BE2C (cell line): ENCODE measurements at places on chromosomes 7 and 10.

DNA sequence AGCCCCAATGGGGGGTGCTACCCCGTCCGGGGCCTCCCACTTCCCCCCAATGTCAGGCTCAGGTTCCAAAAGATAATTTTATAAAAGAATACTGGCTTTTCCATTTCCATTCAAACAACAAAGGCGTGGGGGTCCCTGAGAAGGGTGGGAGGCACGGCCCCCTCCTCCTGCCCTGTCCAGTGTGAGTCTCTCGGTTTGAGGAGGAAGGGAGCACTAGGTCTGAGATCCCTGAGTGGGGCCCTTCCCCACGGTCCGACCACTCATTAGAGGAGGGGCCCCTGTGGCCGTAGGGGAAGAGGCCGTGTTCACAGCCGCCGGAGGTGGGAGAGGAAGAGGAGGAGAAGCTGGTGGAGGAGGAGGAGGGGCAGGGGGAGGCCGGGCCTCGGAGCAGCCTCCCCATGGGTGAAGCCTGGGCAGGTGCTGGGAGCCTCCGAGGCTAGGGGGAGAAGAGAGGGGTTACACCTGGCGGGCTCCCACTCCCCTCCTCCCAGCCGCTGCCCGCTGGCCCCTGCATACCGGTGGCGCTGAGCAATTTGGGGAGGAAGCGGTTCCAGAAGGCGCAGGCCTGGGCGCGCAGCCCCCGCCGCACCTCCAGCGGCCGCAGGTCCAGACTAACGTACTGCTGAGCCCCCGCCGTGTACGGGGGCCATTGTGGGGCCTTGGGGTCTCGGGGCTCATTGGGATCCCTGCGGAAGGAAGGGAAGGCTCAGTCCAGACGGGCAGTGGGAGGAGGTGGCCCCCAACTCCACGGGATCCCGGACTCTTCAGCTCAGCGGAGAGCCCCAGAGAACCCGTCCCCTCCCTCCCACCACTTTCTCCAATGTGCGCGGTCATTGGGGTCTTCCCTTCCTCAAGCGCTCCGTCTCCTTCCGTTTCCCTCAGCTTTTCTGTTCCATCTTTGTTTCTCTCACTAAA lies 1.4 kb upstream of the UFSP1 start:
- no peak for DNase-seq

GRCh38 chr7:68058014-68058413 lies 1061.4 kb downstream of the TYW1 start:
- no peak for DNase-seq

- DNase-seq = peak; percentile 64
Observed at GRCh38 chr7:43647673-43648472, 65.0 kb downstream of the STK17A start.

DNA sequence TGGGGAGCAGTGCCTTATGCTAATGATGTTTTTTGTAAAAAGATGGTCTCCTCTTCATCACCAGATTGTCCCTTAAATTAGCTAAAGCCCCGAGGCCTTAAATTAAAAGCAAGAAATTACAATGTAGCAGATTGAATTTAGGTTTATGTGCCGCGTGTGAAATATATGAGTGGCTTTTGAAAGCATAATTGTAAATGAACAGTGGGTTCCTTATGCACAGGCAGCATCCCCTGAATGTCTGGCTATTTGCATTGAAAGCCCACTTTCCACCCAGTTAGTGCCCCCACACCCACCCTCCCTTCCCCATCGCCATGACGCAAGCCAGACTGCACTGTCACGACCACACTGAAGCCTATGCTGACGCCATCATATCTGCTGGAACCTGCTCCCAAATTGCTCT lies 62.4 kb upstream of the SORCS3 start:
- no peak for DNase-seq

DNA sequence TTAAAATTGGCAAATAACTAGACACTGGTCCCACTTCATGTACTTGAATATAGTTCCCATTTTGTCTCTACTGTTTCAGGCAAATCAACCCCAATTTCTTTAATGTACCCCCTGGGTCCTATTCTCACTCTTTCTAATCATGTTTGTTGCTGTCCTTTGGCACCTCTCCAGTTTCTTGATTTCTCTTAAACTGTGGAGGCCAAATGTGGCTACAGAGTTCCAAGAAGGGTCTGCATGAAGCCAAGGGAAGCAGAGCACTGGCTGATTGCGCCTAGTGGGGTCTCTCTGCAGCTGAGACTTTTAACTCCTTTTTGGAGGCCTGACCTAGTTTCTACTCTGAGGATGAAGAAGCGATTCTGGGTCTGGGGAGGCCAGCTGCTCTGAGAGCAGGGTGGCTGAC lies 6.7 kb upstream of the ADAM12 start:
- no peak for DNase-seq

DNA sequence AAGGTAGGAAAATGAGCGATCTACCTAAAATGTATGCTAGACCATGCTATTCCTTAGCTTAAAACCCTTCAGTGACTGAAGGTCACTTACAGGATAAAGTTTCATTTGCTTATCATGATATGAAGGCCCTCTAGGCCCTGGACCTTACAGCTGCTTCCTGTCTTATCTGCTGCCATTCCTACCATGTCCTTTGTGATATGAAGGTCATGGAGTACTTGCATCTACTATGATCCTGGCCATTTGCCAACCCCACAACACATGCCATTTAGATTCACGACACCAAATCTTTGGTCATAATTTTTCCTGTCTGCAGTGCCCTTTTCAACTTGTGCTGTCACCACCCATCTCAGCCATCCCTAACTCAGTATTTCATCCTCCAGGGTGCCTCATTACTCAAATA lies 181.8 kb upstream of the MDFIC start:
- no peak for DNase-seq

- DNase-seq = no peak
Observed at GRCh38 chr7:12431886-12432556, 28.4 kb upstream of the VWDE start.

DNA sequence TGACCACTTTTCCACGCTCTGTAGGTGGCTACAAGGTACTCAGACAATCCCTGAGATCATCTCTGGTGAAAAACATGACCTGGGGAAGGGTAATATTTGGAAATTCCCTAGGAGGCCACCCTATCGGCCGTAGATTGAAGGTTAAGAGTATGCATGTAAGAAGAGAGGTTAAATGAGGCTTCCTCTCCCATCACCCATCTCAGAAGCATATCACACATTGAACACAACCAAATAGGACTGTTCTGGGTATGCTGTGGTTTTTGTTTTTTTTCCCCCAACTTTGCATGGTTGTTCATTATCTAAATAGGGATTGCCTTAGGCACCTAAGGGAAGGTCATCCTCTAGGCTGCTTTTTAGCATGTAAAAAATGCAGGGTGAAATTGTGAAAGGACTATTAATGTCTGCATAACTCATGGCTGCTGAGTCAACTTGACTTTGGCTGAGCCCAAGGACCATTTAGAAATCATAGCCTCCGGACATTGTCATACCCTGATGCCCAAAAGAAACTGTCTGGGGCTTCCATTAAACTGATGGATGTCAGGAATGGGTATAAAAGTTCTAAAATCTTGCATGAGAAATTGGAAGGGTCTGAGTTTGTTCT lies 24.7 kb upstream of the ST8SIA6 start:
- DNase-seq = no peak

GRCh38 chr7:94423863-94424735 lies 29.4 kb downstream of the COL1A2 start:
- DNase-seq = no peak

DNA sequence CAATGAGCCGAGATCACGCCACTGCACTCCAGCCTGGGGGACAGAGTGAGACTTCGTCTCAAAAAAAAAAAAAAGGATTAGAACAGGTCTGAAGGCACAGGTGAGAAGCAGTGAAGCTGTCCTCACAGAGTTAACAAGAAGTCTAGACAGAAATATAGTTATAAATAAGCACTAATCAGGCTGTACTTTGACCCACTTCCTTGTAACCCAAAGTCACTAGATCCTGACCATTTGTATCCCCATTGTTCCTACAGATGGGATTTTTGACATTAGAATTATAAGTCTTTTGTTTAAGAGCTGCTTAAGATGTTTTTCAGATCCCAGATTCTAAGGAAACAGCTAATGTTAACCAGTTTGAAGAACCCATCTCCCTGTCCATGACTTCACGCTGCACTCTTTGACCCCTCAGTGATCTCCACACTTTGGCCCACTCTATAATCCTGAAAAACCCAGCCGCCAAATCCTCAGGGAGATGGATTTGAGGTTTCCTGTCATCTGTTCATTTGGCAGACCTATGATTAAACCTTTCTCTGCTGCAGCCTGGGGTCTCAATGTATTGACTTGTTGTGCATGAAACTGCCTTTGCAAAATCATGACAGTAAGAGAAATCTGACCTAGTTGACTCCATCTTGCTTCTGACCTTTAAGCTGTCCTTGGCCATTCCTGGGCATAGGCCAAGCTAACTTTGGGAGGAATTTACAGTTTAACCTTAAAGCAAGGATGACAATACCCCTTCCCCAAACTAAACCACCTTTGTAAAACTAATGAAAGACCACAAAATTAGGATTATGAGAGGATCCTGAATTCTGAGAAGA lies 11.4 kb downstream of the SSMEM1 start:
- no peak for DNase-seq

GRCh38 chr7:129825209-129825970 lies 127.4 kb downstream of the UBE2H start:
- DNase-seq = peak; percentile 92

DNA sequence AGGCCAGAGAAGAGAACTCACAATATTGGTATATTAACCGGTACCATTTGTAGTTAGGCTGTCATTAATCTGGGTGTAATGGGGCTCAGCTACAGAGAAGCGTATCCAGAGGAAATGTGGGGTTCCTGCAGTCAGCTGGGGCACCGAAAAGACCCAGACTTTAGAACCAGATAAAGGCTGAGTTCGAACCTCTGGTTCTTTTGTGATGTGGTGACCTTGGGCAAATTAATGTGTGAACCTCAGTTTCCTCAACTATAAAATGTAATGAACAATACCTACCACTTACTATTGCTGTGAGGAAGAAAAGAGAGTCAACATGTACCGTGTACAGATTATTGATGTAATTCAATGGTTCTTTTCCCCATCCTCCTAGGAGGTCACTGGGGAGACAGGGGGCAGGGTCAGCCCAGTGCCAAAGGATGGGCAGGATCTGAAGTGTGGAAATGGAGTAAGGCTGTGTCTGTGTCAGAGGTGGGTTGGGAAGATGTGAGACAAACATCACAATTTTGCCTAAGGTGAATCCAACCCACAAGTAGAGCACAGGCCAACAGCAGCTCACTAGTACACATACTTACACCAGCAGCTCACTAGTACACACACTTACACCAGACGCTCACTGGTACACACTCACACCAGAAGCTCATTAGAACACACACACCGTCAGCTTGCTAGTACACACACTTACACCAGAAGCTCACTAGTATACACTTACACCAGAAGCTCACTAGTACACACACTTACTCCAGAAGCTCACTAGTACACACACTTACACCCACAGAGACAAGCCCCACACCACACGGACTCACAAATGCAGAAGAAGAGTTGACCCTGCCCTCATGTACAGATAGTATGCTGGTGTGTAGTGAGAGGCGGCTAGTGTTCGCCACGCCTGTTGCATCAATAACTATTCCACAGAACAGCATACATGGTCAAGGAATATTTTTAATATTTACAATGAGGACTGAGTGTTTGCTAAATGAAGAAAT lies 28.0 kb downstream of the PRSS2 start:
- DNase-seq = no peak

DNA sequence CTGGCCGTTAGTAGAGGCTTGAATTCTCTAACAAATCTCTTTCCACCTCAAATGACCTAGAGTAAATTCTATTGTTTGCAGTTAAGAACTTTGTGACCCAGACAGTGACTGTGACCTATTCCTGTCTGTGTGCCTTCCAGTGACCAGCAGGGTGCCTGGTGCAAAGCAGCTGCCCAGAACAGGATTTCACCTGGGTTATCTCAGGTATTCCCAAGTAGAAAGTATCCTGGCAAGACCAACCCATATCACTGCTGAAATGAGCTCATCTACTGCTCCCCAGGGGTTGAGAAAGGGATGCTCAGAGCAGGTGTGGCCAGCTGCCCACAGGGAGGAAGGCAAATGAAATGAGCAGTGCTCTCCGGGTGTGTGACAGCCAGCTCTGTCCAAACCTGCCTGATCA lies 2.1 kb upstream of the MSMB start:
- DNase-seq = no peak

DNA sequence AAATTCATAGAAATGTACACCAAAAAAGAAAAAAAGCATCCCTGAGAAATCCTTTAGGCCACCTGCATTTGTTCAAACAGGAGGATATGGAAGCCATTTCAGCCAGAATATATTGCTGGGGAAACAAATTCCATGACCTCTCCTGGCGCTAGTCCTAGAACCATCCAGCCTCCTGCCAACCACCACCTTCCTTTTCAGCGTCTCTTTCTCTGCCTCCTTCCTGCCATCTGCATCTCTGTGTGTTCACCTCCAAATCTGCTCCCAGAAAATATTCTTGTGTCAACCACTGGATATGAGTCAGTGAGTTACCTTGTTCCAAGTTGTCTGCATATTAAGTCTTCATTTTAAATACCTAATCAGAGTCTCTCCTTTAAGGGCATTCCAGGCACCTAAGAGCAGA lies 50.6 kb upstream of the NPY start:
- DNase-seq = no peak

DNA sequence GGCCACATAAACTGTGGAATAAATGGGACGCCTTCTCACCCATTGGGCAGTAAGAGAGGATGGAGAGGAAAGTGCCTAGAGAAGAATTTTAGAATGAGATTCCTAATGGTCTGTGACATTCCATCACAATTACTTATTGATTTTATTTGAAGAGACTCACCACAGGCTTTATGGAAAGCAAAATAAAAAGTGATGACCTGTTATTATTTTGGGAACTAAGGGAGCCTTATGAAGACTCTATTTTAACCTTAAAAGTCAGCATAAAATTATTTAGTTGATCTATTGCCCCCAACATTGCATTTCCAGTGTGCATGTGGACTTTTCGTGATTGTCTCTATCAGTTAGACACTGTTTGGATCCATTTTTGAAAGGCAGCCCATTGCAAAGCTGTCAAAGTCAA lies 107.5 kb downstream of the PCLO start:
- DNase-seq = no peak

DNA sequence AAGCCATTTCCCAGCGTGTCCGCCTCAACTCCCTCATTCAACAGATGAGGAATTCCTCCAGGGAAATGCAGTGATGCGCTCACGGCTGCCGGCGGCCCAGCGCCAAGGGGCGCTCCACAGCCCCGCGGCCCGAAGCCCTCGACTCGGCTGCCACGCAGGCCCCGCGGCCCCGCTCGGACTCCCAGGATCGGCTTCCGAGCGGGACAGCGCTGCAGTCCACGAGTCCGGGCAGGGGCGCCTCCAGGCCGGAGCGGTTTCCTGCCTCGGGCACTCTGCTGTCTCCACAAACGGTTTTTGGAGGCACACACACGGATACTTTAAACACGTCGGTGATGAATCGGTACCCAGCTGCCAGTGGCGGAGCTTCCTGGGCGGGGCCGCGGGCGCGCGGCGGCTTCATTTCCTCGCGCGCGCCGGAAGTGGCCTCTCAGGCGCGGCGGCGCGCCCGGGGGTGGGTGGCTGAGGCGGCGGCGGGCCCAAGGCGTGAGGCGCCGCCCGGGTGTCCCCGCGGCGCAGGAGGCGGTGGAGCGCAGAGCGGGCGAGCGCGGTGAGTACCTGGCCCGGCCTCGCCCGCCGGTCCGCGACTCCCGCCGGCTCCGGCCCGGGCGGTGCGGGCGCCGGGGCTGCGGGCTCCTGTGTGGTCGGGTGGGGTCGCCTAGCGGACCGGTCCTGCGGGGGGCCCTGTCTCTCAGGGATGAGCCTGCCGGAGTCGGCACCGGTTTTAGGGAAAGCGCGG lies at the start of gene CSGALNACT2:
CSGALNACT2 (plus strand) TSS at position 425 of the 736 bp plus-strand sequence. CDS start 16,705 bp downstream, outside the sequence.
- DNase-seq = peak; percentile 85

- no peak for DNase-seq
Observed at GRCh38 chr7:51356849-51357516, 40.4 kb upstream of the COBL start.

- peak; percentile 57 for DNase-seq
Observed at GRCh38 chr7:81232084-81232799, 313.4 kb upstream of the SEMA3C start.

- no peak for DNase-seq
Observed at GRCh38 chr7:74235518-74236268, 18.5 kb downstream of the RFC2 start.
